ENCODE measurements at places on chromosomes 7 and 10.
A peak's percentile ranks its signal among the peaks of the same experiment; 100 is the strongest.

DNA sequence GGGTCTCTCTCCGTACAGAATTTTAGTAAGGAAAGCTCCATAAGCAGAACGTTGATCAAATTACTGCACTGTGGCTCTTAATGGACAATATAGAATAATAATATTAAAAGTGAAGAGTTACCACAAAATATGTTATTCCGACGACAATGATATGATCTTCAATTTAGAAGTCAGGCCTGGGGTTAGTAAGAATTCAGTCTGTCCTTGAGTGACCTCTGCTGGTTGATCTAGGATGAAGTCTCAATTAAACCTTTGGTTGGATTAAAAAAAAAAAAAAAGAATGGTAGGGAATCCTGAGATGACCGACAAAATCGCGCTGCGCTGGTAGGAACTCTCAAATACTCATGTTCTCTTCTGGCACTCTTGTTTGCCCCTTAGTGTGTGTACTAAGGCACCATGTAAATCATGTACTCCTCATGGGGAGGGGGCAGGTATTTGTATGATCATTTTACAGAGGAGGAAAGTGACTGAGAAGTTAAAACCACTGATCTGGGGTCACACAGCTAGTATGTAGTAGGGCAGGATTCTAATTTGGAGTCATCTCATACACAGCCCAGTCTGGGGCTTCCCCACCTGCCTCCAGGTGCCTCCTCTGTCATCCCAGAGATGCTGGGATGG lies 161.3 kb upstream of the NPVF start:
- DNase-seq, result peak; percentile 5

GRCh38 chr10:124911124-124912067 lies 30.5 kb upstream of the ZRANB1 start:
- no peak for DNase-seq

- no peak for DNase-seq
Observed at GRCh38 chr10:95792874-95793285, 36.9 kb downstream of the ENTPD1 start.

- no peak for DNase-seq
Observed at GRCh38 chr10:110962443-110962842, 43.0 kb downstream of the SHOC2 start.

DNA sequence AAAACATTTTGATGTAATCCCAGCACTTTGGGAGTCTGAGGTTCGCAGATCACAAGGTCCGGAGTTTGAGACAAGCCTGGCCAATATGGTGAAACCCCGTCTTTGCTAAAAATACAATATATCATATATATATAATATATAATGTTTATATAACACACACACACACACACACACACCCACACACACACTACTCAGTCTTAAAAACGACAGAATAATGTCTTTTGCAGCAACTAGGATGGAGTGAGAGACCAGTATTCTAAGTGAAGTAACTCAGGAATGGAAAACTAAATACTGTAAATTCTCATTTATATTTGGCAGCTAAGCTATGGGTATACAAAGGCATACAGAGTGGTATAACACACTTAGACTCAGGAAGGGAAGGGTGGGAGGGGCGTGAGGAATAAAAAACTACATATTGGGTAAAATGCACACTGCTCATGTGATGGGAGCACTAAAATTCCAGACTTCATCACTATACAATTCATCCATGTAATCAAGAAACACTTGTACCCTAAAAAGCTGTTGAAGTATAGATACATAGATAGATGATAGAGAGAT lies 231.2 kb upstream of the SEMA3A start:
- DNase-seq, result no peak

GRCh38 chr7:103080923-103081322 lies 6.0 kb downstream of the ARMC10 start:
- DNase-seq, result no peak

- no peak for DNase-seq
Observed at GRCh38 chr7:154917808-154918160, 85.1 kb downstream of the PAXIP1 start.

DNA sequence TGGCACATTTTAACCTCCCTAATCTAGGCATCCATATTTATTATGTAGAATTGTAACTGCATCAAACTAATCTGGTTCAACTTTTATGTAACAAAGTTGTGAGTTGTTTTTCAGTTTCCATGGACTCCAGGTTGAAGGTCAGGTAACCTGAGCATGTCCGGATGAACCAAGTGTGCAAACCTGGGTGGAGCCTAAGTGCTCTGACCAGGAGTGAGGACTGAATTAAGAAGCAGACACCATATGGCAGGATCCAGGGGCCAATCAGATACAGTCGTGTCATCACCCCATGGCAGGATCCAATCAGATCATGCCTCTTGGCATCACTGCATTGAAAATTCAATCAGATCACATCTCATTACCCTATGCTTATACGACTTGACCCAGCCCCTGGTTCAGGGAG lies 41.2 kb upstream of the PHYHIPL start:
- no peak for DNase-seq

DNA sequence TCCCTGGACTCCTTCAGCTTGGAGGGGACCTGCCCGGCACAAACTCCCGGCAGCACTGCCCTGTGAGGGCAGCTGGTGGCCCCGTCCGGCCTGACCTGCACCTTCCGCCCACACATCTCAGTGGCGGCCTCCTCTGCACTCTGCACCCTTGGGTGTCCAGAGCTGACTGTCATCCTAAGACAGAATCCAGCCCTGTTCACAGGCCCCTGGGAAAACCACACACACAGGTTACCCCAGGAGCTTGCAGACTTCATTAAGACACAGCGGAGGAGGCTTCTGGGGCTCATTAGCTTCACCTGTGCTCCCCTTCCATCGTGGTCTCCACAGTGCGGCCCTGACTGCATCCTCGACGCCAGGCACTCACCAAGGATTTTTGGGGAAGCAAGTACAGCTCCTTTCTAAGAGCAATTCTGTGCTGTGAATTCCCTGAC lies 51.5 kb upstream of the SHH start:
- no peak for DNase-seq

DNA sequence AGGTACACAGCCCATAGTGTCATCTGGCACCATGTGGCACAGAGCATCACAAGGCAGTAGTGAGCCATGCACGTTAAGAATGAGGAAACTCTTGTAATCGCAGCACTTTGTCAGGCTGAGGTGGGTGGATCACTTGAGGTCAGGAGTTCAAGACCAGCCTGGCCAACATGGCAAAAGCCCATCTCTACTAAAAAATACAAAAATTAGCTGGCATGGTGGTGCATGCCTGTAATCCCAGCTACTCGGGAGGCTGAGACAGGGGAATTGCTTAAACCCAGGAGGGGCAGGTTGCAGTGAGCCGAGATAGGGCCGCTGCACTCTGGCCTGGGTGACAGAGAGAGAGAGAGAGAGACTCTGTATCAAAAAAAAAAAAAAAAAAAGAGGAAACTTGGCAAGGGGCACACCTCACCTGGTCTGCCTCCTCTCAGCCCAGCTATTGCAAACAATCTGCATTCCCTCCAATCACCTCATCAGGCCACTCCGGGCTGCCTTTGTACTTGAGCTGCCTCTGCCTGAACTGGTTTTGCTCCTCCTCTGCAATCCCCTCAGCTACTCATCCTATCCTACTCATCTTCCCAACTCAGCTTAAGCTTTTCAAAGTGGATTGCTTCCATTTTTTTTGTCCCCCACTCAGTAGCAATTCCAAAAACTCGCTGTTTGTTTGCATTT lies 46.0 kb upstream of the OPTN start:
- DNase-seq, result no peak

GRCh38 chr10:3554121-3554522 lies 230.9 kb downstream of the KLF6 start:
- no peak for DNase-seq

DNA sequence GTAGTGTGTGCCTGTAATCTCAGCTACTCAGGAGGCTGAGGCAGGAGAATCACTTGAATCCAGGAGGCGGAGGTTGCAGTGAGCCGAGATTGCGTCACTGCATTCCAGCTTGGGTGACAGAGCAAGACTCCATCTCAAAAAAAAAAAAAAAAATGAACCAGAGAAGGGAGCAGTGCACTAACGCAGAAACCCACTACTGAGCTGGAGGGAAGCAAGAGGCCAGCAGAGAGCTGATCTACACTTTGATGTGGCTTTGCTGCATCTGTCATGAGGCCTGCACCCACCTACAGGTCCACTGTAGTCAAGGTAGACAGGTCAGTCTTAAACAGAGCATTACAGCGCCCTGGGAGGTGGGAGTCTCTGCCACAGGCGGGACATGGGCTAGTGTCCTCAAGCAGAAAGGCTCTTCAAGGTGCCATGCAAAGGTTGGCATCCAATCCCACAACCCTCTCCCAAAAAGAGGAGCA lies 30.0 kb downstream of the MAT1A start:
- no peak for DNase-seq

DNA sequence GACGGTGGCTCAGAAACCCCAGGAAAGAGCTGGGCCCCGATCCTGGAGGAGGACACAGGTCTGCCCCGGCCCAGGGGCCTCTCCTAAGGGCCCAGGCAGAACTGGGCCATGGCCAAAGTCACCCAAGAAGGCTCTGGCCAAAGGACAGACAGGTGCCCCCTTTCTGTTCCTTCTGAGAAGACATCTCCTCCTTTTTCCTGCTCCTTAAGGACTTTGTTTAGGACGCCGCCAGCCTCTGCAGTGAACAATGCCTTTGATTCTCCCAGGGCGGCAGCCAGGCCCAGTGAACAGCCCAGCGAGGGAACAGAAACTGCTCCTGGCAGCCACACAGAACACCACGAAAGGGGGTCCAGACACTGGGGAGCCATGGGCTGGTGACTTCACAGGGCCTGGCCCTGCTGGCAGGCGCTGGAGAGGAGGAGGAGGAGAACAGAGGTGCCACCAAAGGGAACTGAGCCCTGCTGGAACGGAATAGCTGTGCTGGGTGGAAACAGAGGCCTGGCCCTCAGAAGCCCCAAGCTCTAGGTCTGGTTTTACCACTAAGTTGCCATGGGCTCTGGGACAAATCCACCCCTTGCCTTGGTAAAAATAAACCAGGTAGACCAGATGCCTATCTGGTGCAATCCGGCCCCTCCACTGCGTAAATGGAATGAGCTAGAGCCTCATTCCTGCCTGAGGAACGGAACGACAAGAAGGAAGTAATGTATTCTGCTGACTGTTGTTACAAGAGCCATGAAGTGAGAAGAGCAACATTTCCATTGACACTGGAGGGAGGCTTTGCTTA lies 163.3 kb upstream of the RHEB start:
- DNase-seq, result no peak

DNA sequence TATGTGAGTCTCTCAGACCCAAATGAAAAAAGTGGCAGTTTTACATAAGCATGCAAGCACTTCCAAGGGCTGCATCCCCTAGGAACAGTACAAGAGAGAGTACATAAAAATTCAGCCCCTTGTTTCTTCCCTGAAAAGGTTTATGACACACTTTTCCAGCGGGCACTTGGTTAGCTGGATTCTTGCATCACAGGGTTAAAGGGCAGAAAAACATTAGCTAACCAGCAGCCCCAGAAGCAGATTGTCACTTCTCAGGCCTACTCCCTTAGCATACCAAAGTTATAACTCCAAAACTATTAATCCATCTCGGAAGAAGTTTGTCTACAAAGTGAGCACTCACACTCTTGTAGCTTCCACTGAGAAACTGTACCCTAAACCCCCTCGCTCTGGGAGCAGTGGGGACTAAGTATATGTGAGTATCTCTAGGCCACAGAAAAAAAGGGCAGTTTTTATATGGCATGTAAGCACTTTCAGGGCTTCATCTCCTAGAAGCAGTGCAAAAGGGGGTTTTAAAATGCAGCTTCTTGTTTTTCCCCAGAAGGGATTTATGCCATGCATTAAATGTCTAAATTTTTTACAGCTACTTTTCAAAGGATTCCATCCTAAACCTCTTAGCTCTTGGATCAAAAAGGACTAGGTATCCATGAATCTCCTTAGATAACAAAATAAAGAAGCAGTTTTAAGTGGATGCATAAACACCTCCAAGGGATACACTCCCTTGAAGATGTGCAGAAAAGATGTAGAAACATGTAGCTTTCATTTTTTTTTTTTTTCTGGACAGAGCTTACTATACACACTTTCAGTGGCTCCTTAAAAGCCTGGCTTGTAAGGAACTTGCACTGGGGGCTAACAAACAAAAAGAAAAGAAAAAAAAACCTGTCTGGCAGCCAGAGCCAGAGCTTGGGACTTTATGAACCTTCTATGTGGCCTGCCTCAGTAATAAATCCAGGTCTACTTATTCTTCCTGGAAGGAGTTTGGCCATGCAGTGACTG lies 956.7 kb downstream of the CCSER2 start:
- no peak for DNase-seq

DNA sequence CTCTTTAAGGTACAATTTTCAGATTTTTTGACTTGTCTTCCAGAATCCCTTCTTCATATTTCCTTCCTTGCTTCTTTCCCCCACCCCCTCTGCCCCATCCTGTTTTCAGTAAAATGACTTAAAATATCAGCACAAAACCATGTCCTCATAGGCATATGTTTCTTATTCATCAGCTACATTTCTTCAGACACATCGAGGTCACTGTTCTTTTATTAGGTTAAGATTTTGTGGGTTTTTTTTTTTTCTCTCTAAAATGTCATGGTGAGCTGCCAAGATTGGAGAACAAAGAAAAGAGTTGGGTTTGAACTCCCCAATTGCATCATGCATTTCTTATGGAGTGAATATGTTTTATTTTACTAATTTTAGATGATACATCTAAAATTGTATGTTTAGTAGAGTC lies 35.8 kb downstream of the LAMB4 start:
- DNase-seq, result no peak

GRCh38 chr10:94264085-94264484 lies 98.7 kb downstream of the NOC3L start:
- no peak for DNase-seq

DNA sequence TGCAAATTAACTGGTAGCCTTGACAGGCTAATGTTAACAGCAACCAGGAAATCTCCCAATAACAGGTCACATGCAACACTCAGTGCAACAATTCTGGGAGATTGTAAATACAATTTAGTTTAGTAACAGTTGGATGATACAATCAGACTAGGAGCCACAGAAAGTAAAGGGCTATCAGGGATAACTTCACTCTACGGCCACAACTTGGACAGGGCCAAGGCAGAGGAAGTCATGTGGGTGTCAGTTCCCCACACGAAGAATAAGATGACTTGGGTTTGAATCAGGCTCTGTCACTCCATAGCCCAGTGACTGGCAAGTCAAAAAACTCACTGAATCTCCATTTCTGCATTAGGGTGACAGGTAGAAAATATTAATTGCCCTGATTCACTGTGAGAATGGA lies 217.3 kb upstream of the CCDC6 start:
- DNase-seq, result no peak

DNA sequence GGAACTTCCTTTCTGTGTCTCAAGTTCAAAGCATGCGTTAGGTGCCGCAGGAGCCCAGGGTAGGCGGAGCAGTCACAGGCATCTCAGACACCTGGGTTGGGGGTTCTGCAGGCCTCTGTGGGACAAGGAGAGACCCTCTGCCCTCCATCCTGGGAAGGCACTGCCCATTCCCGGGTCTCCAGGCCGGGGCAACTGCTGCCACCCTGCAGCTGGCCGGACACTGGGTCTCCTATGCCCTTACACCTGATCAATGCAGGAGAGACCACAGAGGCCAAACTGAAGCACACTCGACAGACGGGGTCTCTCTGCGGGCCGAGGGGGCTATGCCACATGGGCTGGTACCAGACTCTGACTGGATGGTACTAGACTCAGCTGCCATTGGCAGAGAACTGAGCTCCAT lies 36.9 kb downstream of the YKT6 start:
- DNase-seq, result no peak

GRCh38 chr10:72121389-72121788 lies 33.0 kb upstream of the SPOCK2 start:
- no peak for DNase-seq

Measured in HS-27A (cell line).